ENCODE measurements at places on chromosomes 16 and 17. TPM values are rescaled to one million over a fixed set of nuclear protein-coding genes. Genes with fewer than 3 reads are reported as not detected.

- peak; percentile 78 for DNase-seq
Observed at GRCh38 chr17:35460354-35460851, 11.8 kb upstream of the SLFN13 start.

DNA sequence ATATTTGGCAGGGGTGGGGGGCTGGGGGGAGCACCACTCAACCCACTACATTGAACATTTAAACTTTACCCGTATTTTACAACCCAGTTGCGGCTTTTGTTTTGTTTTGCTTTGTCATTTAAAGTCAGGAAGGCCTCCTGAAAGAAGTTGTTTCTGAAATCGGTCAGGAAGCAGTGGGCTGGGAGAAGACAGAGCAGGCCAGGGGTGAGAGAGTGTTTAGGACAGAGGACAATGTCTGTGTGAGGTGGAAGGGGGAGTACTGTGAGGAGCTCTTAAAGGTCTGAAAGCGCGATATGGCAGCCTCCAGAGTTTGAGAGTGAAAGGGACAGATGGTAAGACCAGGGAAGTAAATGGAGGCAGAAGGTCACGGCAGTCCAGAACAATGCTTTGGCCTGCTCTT lies 6.1 kb upstream of the WFIKKN2 start:
- DNase-seq: no peak

- DNase-seq: peak; percentile 50
Observed at GRCh38 chr17:36089888-36090836, at the start of gene CCL3. TSS of gene CCL3 (minus strand) at chr17:36090143. CDS start at chr17:36090058, 85 bp downstream.

DNA sequence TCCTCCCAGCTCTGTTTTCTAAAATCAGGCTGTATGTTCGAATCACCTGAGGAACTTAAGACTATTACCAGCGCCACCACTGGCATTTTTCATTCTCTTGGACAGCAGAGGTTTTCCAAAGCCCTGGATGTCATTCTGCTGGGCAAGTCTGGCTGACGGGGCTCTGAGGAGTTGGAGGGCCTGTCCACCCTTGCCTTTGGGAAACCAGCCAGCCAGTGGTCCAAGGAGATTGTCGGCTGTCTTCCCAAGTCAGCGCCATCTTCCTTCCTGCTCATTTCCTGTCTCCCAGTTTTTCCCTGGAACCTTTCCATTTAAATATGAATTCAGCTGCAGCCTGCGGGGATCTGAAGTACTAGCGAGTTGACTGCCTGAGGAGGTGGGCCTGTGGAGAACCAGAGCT lies 258.3 kb downstream of the PRKCA start:
- DNase-seq: no peak

GRCh38 chr17:75808905-75809621 lies 24.5 kb downstream of the UNK start:
- no peak for DNase-seq

DNA sequence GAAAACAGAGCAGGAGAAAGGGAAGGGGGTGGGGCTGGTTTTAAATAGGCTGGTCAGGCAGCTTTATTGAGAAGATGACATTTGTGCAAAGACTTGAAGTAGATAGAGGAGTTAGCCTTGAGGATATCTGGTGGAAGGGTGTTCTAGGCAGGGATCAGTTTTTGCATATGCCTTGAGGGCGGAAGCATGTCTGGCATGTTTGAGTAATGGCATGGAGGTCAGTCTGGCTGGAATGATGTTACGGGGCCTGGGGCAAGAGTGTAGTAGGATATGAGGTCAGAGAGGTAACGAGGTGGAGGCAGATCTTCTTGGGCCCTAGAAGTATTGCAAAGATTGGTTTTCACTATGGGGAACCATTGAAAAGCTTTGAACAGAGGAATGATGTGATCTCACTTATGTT lies 4.8 kb downstream of the RABEP1 start:
- no peak for DNase-seq

- DNase-seq: no peak
Observed at GRCh38 chr17:78974635-78975591, 4.8 kb downstream of the LGALS3BP start.

GRCh38 chr16:2092256-2092620 lies 43.5 kb downstream of the PKD1 start:
- DNase-seq: no peak

Gene NTN1
- total RNA-seq: not detected

Gene LGALS9B
- total RNA-seq: 0.47 TPM

Gene LITAFD
- not detected for total RNA-seq

Data from activated CD8-positive, alpha-beta T cell treated with anti-CD3 and anti-CD28 coated beads, Interleukin-2, amount 10 ng/mL, durations not matched to agents 7 days and 5 days (primary cell).